Stimulated activated CD8-positive, alpha-beta memory T cell treated with anti-CD3 and anti-CD28 coated beads, Interleukin-7, amount 100 ng/mL, for 1 hour (primary cell): ENCODE measurements at places on chromosomes 2 and 18.

GRCh38 chr2:145811276-145812164 is 1291.6 kb upstream of the ZEB2 start:
- no peak for DNase-seq

DNA sequence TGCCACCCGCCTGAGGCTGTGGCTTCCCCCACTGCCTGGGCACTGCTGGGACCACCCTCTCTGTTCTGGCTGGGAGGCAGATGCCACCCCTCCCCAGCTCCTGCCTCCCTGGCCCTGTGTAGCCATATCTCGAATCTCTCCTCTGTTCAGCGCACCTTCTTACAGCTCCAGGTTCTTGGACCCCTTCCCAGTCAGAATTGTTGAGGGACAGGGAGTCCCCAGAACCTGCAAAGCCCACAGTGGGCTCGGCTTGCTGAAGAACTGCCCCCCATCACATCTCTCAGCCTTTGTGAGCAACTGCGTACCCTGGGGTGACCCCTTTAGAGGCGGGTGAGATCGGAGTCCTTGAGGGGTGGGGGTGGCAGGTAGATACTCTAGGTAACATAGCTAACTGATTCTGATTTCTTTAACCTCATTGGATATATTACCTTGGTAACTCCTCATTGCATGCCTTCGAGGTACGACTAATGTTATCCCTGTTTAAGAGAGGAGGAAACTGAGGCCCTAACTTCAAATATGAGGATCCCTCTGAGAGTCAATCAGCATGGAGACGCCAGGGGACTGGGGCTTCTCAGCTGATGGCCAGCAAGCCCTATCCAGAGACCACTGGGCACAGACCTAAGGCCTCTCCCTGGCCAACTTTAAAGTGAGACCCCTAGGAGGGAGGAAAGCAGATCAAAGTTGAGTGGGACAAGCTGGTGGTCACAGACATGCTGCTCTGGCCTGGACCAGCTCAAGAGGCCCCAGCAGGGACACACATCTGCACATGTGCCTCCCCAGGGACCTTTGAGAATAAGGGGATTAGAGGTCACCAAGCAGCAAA is 101.3 kb downstream of the CAPN13 start:
- DNase-seq: no peak

GRCh38 chr2:129619471-129619870 is 360.0 kb upstream of the RAB6C start:
- no peak for DNase-seq

GRCh38 chr2:206527153-206527552 is 83.8 kb downstream of the ADAM23 start:
- DNase-seq: no peak

DNA sequence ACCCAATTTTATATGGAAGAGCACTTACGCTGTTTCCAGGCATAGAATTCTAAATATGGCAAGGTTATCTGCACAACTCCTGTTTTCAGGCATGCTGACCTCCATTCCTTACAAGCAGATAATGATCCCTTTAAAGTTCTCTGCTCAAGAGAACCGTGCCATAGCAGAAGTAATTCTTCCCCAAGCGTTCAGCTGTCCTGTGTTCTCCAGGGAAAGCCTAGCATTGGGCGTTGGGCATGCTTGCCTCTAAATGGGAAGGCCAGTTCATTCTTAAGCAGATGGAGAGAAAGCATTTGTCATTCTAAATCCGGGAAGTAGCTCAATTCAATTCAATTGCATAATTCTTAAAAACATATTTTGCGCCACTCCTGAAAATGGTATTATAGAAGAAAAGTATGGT is 55.7 kb upstream of the EML4 start:
- DNase-seq: no peak
